ENCODE measurements at places on chromosomes 7 and 10.

DNA sequence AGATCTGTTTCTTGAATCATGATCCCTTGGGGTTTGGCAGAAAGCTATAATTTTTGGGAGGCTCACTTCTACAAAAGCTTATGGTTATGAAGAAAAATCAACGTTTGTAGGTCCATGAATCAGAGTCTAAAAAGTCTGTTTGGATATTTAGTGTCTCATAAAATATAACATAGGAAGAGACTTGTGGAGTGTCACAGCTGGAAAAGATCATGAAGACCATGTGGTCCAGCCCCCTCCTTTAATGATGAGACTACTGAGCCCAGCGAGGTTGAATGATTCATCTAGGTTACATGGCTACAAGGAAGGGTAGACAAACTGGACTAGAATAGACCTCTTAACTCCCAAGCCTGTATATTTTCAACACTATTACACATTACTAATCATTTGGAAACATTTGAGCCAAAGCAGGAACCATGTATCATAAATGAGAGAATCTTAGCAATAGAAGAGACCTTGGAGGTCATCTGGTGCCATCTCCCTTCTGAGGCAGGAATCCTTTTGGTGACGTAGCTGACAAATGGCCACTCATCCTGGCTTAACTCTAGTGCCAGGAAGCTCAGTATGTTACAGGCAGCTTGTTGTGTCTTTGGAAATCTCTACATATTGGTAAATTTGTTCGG lies 152.5 kb downstream of the CREB5 start:
- no peak for DNase-seq

- no peak for DNase-seq
Observed at GRCh38 chr10:49053053-49053997, 62.0 kb downstream of the VSTM4 start.

GRCh38 chr7:107233174-107233573 lies 64.4 kb downstream of the HBP1 start:
- DNase-seq: no peak

- DNase-seq: no peak
Observed at GRCh38 chr7:151702961-151703360, 174.0 kb downstream of the PRKAG2 start.

DNA sequence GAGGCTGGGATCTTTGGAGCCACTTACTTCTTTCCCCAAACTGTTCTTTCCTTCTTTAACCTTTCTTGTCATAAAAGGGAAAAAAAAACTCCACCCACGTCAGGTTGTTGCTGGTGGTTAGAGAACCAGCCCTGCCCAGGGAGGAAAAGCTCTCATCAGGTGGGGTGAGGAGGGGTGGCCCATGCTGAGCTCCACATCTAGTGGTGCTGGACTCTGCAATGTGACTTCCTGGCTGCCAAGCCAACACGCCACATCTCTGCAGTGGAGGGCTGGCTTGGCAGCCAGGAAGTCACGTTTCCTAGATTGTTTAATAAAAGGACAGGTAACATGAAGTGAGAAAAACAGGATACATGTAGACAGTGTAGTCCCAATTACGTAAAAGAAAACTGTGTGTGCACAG lies 37.4 kb downstream of the WIPF3 start:
- no peak for DNase-seq

DNA sequence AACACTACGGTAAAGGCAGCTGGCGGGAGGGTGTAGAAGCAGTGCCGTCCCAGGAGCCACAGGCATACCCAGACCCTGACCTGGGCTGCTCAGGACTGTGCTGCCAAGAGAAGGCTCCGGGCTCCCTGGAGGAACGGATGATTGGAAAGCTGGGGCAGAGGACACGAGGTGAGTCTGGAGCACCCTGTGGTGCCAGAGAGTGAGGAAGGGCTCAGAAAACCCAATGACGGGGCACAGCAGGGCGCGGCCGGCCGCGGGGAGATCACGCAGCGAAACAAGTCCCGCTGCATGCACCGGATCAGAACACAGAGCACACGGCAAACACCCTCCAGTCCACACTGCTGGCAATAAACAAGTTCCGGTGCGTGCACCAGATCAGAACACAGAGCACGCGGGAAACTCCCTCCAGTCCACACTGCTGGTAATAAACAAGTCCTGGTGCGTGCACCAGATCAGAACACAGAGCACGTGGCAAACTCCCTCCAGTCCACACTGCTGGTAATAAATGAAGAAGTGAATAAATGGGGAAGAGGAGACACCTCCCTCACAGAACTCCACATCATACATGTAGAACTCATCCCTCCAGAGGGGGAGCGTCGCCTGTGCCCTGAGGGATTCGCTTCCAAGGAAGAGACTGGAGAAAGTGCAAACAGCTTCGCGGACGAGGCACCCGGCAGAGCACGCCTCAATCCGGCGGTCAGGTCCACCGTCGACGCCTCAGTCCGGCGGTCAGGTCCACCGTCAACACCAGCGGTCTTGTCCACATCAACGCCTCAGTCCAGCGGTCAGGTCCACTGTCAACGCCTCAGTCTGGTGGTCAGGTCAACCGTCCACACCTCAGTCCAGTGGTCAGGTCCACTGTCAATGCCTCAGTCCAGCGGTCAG lies 265.0 kb downstream of the MAD1L1 start:
- DNase-seq: no peak

- no peak for DNase-seq
Observed at GRCh38 chr7:155183655-155184054, 113.5 kb downstream of the HTR5A start.

DNA sequence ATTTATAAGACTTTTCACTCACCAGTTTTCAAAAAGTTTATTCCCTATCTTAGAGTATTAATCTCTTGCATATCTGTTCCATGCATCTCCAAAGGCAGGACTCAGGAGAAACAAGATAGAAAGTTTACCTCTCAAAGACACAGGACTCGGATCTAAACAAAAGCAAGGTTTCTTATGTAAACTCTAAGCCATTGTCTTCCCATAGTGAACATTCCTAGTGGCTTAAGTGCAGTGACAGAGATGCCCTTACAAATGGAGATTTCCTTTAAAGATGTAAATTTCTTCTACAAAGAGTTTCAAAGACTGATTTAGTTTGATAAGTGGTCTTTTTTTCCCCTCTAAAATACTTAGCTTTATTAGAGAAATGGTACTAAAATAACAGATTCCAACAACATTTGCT lies 209.8 kb downstream of the ACTR3B start:
- DNase-seq: no peak

DNA sequence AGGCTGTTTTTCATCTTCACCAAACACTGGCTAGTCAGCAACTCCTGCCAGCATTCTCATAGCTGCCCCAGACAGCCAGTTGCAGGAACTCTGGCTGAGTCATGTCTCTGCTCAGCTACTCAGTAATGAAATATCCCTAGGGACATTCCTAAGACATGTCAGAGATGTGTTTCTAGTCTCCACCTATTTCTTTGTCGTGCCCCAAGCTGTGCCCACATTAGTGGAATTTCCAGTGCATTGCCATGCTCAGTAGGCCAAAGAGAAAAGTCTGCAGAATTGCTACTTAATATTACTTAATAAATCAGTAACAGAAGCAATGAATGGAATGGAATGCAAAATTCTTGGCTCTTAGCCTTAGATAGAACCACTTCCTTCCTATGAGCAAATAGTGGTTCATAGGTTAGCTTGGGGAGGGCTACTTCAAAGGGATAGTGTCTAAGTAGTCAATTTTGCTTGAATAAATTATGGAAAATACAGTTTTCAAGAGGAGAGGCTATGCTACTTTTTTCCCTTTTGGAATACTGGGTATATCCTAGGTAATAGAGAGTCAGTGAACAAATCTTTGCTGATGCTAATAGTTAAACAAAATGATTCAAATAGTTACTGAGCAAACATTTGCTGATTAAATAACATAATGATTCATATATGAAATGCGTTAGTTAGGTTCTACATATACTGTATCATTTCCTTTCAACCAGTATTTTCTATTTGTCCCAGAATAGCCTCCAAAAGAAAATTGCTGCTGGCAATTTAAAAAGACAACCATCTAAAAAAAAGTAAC lies 23.6 kb upstream of the SEMA3C start:
- DNase-seq: peak; percentile 85

DNA sequence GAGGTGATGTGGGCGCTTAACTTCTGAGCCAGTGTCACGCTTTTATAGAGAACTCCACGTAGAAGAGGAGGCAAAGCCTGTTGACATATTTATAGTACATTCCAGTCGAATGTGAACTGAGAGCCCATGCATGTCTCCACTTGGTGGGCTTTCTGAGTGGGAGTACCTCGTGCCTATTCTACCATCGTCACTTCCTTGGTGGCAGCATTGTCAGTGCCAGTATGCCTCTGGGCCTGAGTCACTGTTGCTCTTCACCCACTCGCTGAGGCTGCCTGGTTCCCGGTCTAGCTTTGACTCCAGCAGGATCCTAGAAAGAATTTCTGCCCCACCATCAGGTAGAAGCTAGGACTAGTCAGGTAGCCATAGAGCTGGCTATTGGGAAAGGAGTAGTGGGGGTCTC lies 30.0 kb upstream of the CDH23 start:
- no peak for DNase-seq

DNA sequence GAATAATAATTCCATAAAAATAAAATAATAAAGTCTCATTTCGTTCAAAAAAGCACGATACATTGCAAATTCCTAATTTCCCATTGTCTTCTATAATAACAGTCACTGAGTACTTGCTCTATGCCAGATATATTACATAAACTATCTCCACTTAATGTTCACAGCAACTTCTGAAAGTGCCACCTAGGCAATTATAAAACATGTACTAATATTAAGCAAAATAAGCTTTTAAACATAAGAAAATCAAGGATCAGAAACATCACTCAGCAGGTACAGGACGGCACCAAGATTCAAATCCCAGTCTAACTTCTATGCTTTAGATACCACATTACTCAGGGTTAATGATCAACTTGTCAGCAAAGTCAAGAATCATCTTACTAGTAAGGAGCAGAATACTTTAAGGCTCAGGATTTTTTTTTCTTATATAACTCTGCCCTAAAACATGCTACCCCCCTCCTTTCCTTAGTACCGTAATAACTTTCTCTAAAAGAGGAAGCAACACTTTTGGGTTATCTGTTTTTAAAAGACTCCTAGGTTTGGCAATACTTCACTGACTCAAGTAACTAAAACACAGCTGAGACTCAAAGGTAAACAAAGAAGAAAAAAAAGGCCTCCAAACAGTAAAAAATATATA lies 51.3 kb downstream of the USP6NL start:
- no peak for DNase-seq

DNA sequence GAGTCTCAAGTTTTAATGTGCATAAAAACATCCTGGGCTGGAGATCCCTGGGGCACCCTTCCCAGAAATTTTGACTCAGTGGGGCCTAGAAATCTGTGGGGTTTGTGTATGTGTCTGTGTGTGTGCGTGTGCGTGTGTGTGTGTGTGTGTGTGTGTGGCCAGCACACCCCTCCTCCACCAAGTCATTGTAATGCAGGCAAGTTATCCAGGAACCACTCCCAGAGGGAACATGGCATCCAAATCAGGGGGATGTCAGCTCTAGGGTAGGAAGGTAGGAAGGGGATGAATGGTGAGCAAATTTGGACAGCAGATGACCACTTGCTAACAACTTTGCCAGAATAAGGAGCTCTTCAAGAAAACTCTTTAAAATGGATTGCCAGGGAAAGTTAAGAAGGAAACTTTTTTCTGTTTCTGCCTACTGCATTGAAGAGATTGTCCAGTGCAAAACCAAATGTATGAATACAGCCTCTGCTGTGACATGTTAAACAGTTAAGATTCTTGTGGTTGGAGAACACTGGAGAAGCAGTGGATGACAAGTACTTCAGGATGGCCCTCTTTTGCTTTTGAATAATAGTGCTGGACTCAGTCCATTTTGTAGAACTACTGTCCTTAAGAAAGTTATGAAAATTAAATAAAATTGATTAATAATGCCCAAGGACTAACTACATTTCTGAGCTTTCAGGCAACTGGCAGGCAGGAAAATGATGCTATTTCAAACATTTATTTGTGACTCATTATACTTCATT lies 12.3 kb downstream of the STAMBPL1 start:
- no peak for DNase-seq

GRCh38 chr10:34346516-34347100 lies 468.5 kb downstream of the PARD3 start:
- no peak for DNase-seq

DNA sequence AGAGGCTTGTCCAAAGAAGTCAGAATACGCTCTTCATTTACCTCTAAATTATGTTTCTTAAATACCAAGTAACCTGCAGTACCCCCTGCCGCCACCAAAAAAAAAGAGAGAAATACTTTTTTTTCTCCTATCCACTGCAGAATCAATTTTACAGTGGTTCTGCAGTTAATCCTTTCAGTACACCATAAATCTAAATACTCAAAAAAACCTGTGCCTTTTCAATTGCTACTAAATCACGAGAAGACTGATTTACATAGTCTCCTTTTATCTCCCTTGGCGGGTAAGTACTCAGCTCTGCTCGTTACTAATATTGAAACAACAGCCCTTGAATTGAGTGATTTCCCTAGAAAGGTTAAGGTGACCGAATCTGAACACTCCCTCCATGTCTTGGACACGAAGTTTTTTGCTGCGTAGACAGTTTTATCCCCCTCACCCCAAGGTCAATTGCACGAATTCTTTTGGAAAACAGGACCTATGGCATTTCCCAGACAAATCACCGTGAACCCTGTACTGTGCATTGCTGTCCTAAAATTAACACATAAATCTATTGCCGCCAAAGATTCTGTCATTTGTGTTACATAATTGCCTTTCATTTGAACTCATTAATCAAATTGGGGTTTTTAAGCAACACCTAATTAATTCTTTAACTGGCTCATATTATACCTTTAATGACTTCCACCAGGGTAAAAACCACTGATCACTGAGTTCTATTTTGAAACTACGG lies 512 bp upstream of the VIM start:
- no peak for DNase-seq

DNA sequence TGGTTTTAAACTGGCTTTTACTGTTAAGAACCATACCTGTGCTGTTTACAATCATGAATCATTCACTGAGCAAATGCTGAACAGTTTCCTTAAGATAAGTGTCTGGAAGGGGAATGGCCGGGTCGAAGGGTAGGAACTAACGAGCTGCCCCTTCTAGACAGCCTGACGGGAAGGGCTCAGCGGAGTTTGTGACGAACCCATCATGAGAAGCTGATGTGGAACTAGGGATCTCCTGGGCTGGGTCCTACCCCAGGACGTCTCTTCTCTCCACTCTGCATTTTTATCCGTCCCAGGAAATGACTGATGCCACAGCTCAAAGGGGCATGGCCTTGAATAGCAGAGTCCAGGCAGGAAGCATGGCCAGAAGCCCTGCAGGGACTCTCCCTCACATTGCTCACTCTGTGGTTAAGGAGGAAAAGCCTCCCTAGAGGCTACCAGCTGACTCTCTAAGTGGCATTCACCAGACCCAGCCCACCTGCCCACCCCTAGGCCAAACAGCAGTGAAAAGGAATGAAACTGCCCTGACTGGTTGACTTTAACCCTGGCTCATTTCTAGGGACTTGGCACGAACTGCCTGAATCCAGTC lies 112.0 kb downstream of the PFKFB3 start:
- no peak for DNase-seq

GRCh38 chr7:53001221-53001620 lies 34.2 kb upstream of the POM121L12 start:
- no peak for DNase-seq

Data from NCI-H2171 treated with DMSO at 0.1 percent for 48 hours (cell line).